ENCODE measurements at places on chromosomes 13 and 19.
A peak's percentile ranks its signal among the peaks of the same experiment; 100 is the strongest.

GRCh38 chr13:20192836-20193161 lies at the start of gene GJB2:
Gene GJB2 (minus strand): TSS chr13:20192938. CDS start chr13:20189581, 3,357 bp downstream.
- H3K27me3 ChIP-seq, result peaks cover 17% of the 10 kb centered on the region
- no peaks in the 10 kb centered on the region for H3K36me3 ChIP-seq
- peak within 1 kb of the TSS; percentile 75 for H3K4me3 ChIP-seq
- DNase-seq, result no peak

DNA sequence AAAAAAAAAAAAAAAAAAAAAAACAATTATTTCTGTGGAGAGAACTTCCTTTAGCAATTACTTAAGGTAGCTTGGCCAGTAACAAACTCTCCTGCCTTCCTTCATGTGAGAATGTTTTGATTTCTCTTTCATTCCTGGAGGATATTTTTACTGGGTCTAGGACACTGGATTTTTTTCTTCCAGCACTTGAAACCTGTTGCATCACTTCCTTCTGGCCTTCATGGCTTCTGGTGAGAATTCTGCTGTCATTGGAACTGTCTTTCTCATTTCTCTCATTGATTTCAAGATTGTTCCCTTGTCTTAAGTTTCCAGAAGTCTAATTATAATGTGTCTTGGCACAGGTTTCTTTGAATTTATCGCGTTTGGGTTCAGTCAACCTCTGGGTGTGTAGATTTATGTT lies 19.3 kb upstream of the RAB20 start:
- H3K36me3 ChIP-seq, result no peaks in the 10 kb centered on the region
- no peak overlapping the region for H3K4me3 ChIP-seq
- no peaks in the 10 kb centered on the region for H3K27me3 ChIP-seq
- no peaks in the 10 kb centered on the region for H3K4me1 ChIP-seq

GRCh38 chr13:25733001-25733491 lies 318.8 kb downstream of the SHISA2 start:
- H3K4me3 ChIP-seq, result no peak overlapping the region
- no peak overlapping the region for H3K27ac ChIP-seq
- H3K27me3 ChIP-seq, result no peaks in the 10 kb centered on the region
- DNase-seq, result no peak
- no peaks in the 10 kb centered on the region for H3K4me1 ChIP-seq

DNA sequence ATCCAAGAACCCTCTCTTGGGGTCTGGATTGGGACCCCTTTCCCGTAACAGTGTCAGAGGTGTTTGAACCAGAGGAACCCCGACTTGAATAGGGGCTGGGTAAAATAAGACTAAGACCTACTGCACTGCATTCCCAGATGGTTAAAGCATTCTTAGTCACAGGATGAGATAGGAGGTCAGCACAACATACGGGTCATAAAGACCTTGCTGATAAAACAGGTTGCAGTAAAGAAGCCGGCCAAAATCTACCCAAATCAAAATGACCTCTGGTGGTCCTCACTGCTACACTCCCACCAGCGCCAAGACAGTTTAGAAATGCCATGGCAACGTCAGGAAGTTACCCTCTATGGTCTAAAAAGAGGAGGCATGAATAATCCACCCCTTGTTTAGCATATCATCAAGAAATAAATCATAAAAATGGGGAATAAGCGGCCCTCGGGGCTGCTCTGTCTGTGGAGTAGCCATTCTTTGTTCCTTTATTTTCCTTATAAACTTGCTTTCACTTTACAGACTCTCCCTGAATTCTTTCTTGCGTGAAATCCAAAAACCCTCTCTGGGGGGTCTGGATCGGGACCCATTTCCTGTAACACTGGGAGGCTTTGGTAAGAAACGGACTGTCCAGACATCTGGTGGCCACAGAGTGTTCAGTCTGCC lies 4.4 kb upstream of the SIN3B start:
- H3K4me1 ChIP-seq, result peaks cover 26% of the 10 kb centered on the region
- DNase-seq, result no peak
- no peaks in the 10 kb centered on the region for H3K27me3 ChIP-seq
- peak overlapping the region; percentile 74 for H3K4me3 ChIP-seq
- no peaks in the 10 kb centered on the region for H3K36me3 ChIP-seq

GRCh38 chr13:106156468-106156867 lies 379.0 kb downstream of the EFNB2 start:
- no peak overlapping the region for H3K4me3 ChIP-seq
- no peak overlapping the region for H3K27ac ChIP-seq
- H3K36me3 ChIP-seq, result no peaks in the 10 kb centered on the region
- H3K27me3 ChIP-seq, result no peaks in the 10 kb centered on the region

Data from thoracic aorta (tissue), 2 donors.